ENCODE measurements at places on chromosomes 1 and 21.

DNA sequence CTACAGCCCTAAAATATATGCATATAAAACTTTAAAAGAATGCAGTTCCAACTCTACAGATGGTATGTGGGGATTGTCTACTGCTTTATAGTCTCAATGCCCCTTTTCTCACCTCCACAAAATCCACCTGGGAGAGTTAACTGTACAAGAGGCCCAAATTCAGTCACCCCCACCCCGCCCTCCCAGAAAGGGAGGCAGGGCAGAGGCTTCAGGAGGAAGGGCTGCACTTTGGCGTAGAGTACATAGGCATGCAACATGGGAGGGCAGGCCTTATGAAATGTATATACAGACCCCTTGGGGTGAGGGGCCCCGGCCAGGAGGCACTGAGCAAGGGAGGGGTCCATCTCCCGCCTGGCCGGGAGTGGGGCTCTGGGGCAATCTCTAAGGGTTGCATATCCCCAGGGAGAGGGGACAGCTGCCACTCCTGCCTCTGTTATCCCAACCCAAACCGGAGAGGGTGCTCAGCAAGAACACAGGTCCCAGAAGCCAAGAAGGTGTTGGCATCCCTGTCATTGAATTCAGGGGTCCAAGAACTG lies 1.3 kb upstream of the PYGO2 start:
- H3K36me3 ChIP-seq = peaks cover 40% of the 10 kb centered on the region
- no peaks in the 10 kb centered on the region for H3K27me3 ChIP-seq
- peak overlapping the region; percentile 75 for H3K4me3 ChIP-seq
- no peak for DNase-seq

DNA sequence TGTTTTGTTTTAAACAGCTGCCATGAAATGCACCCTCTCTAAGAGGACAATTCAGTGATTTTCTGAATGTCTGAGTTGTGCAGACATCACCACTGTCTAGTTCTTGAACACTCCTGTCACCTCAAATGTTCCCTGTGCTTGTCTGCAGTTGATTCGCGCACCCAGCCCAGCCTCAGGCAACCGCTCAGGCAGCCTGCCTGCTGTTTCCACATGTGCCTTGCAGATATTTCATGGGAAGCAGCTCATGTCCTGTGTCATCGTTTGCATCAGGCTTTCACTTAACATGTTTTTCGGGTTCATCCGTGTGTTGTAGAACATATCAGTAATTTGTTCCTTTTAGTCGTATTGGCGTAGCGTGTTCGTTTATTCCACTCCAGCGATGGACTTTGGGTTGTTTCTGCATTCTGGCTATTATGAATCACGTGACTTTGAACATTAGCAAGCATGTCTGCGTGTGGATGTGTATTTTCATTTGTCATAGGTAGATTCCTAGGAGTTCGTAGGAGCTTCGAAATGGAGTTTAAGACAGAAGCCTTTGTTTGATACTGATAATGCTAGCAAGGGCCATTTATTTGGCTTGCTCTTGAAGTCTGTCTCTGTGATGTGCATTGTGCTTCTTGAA lies 12.1 kb downstream of the ADARB1 start:
- no peaks in the 10 kb centered on the region for H3K36me3 ChIP-seq
- DNase-seq = no peak
- no peak overlapping the region for H3K27ac ChIP-seq
- no peaks in the 10 kb centered on the region for H3K27me3 ChIP-seq
- peaks cover 2% of the 10 kb centered on the region for H3K4me1 ChIP-seq
- H3K4me3 ChIP-seq = no peak overlapping the region

DNA sequence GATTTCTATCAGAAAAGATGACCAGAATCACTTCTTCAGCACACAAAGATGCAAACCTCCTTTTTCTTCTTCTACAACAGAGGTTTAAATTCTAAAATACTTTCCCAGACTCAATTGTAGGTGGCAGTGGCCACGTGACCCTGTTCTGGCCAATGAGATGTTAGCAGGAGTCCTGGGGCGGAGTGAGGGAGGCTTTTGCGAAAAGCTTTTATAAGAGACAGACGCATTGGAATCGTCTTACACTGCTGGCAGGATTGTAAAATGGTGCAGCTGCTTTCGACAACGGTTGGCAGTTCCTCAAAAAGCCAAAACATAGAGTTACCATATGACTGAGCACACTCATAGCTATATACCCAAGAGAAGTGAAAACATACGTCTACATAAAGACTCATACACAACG lies 87.0 kb upstream of the MAGI3 start:
- no peaks in the 10 kb centered on the region for H3K4me1 ChIP-seq
- no peak overlapping the region for H3K27ac ChIP-seq
- H3K36me3 ChIP-seq = no peaks in the 10 kb centered on the region

GRCh38 chr1:229889031-229889517 lies 178.0 kb upstream of the GALNT2 start:
- H3K27ac ChIP-seq = no peak overlapping the region
- H3K4me3 ChIP-seq = no peak overlapping the region
- H3K4me1 ChIP-seq = no peaks in the 10 kb centered on the region
- H3K27me3 ChIP-seq = no peaks in the 10 kb centered on the region
- no peaks in the 10 kb centered on the region for H3K36me3 ChIP-seq

DNA sequence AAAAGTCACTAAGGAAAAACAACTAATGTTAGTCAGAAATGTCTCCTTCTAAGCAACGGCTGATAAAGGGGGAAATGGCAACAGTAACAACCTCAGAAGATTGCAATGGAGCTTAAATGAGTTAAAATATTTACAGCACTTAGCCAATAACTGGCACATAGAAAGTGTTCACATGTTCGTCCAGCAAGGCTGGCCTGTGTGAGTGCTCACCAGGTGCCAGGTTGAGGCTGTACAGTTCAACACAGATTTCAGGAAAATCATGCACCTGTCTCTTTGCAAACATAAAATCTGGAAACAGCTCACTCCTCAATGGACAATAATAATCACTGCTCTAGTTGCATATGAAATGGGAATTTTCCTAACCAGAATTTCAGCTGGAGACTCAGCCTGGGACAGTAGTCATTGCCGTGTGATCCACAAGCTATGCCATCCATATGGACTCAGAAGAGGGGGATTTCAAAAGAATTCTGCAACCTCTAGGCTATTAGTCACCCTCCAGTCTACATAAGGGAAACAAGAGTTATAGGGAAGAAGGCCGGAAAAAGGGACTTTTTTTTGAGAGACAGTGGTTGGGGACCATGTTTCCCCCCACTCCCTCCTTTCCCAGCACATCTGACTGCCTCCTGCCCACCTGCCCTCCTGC lies 68.6 kb downstream of the SYDE2 start:
- DNase-seq = no peak
- H3K4me3 ChIP-seq = no peak overlapping the region
- no peaks in the 10 kb centered on the region for H3K36me3 ChIP-seq
- H3K27ac ChIP-seq = no peak overlapping the region
- H3K27me3 ChIP-seq = no peaks in the 10 kb centered on the region

GRCh38 chr1:41662765-41663437 lies 178.4 kb upstream of the EDN2 start:
- peak overlapping the region; percentile 69 for H3K27ac ChIP-seq
- H3K36me3 ChIP-seq = no peaks in the 10 kb centered on the region
- DNase-seq = peak; percentile 80
- no peaks in the 10 kb centered on the region for H3K27me3 ChIP-seq

DNA sequence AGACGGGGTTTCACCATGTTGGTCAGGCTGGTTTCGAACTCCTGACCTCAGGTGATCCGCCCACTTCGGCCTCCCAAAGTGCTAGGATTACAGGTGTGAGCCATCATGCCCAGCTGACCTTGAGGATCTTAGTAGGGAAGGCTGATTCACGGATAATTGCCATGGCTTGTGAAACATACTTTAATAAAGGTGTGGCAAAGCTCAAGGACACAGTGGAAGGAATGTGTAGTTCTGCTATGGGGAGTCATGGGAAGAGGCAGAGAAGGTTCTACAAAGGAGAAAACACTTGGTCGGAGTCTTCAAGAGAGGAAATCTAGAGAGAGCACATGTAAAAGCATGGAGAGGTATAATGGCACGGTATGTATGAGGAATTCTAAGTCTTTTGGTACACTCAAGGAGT lies 12.7 kb upstream of the PTCH2 start:
- no peak for DNase-seq
- H3K4me3 ChIP-seq = no peak overlapping the region
- H3K36me3 ChIP-seq = no peaks in the 10 kb centered on the region
- H3K27me3 ChIP-seq = no peaks in the 10 kb centered on the region
- H3K27ac ChIP-seq = no peak overlapping the region

DNA sequence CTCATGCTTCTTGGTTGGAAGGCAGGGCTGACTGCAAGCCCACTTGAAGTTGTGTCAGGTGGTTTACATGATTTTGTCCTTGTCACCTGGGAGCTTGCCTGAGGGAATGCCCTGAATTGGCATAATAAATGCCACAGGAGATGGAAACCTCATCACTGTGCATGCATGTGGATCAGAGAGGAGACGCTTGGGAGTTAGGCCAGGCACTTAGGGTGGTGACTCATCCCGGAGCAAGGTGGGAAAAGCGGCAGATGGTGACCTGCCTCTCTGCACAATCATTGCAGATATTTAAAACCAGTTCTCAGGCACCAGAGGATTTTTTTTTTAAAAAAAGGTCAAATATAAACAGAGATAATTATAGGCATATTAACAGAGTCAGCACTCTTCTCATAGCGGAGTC lies 202.2 kb upstream of the KIAA0040 start:
- H3K36me3 ChIP-seq = no peaks in the 10 kb centered on the region
- no peak overlapping the region for H3K4me3 ChIP-seq
- no peaks in the 10 kb centered on the region for H3K27me3 ChIP-seq
- no peak overlapping the region for H3K27ac ChIP-seq
- DNase-seq = no peak
- no peaks in the 10 kb centered on the region for H3K4me1 ChIP-seq

GRCh38 chr1:98331243-98331642 lies 330.3 kb upstream of the SNX7 start:
- peak overlapping the region; percentile 39 for H3K27ac ChIP-seq
- H3K36me3 ChIP-seq = no peaks in the 10 kb centered on the region
- DNase-seq = peak; percentile 58

DNA sequence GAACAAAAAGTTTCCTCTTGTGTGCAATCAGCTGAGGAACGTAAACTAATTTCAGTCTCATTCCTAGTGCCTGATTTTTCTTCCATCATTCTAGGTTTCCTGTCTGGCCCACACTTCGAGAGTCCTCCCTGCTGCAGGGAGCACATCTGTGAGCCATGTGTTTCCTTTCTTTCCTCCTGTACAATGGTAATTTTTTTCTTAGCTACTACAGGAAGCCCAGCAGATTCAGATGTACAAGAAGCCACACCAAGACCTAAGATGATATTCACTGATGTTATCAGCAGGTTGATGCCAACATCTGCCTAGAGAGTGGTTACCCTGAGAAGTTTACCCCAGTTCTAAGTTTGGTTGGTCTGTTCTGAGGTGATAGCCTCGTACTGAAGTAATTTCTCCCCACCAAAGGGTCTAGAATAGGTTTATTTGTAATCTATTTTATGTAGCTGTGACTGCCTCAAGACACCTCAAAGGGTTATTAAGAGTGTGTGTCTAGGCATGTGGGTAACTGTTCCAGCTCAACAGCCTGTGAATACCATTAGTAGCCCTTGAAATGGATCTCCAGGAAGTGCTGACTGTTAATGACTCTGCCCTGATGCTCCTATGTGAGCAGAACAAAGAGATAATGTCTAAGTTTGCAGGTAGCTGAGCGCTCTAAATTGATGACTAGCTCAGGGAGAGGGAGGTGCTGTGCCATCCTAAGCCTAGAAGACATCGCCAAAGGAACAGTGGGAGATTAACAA lies 31.7 kb upstream of the CLDN14 start:
- no peak for DNase-seq
- no peaks in the 10 kb centered on the region for H3K4me1 ChIP-seq
- H3K27me3 ChIP-seq = no peaks in the 10 kb centered on the region
- no peak overlapping the region for H3K4me3 ChIP-seq

GRCh38 chr21:45753445-45753844 lies 109.9 kb downstream of the PCBP3 start:
- no peaks in the 10 kb centered on the region for H3K4me1 ChIP-seq
- H3K27ac ChIP-seq = no peak overlapping the region
- H3K36me3 ChIP-seq = no peaks in the 10 kb centered on the region
- no peak overlapping the region for H3K4me3 ChIP-seq
- no peak for DNase-seq
- H3K27me3 ChIP-seq = no peaks in the 10 kb centered on the region

GRCh38 chr1:78839704-78840277 lies 166.7 kb downstream of the ADGRL4 start:
- DNase-seq = no peak
- peaks cover 22% of the 10 kb centered on the region for H3K4me1 ChIP-seq
- no peak overlapping the region for H3K27ac ChIP-seq
- no peaks in the 10 kb centered on the region for H3K27me3 ChIP-seq
- H3K4me3 ChIP-seq = no peak overlapping the region
- H3K36me3 ChIP-seq = no peaks in the 10 kb centered on the region

Measured in astrocyte (in vitro differentiated cells and primary cell).